ENCODE measurements at places on chromosomes 12 and 14.

- DNase-seq = no peak
These were observed 208.5 kb downstream of the SLC41A2 start for GRCh38 chr12:104749545-104749944.

- no peak for DNase-seq
These were observed 474.1 kb upstream of the PRICKLE1 start for GRCh38 chr12:43063650-43064049.

- DNase-seq = no peak
These were observed 289.9 kb downstream of the BCAT1 start for GRCh38 chr12:24659016-24659415.

DNA sequence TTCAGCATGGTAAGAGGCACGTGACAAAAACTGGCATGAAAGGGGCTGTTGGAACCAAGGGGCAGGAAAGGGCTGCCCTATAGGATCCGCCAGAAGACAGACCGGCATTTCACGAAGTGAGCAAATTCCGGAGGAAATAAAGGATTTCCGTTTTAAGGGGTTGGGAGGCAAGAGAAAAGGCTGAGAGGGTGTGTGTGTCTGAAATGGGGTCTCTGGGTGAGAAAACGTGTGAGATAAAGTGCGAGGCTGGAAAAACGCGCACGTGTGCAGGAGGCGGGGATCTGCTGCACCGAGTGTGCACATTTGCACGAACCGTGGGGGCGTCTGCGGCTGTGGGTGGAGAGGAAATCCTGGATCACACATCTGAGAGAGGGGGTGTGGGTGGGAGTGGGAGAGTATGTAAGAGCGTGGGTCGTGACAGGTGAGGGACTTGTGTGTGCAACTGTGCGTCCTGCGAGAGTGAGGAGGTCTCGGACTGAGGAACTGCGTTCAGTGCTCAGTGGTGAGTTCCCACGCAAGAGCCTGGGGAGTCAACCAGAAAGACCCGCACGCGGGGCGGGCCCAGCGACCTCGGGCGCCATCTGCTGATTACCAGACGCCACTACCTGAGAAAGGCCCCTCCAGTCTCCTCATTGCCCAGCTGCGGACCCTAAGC, 37.0 kb upstream of the P2RX7 start:
- no peak for DNase-seq

DNA sequence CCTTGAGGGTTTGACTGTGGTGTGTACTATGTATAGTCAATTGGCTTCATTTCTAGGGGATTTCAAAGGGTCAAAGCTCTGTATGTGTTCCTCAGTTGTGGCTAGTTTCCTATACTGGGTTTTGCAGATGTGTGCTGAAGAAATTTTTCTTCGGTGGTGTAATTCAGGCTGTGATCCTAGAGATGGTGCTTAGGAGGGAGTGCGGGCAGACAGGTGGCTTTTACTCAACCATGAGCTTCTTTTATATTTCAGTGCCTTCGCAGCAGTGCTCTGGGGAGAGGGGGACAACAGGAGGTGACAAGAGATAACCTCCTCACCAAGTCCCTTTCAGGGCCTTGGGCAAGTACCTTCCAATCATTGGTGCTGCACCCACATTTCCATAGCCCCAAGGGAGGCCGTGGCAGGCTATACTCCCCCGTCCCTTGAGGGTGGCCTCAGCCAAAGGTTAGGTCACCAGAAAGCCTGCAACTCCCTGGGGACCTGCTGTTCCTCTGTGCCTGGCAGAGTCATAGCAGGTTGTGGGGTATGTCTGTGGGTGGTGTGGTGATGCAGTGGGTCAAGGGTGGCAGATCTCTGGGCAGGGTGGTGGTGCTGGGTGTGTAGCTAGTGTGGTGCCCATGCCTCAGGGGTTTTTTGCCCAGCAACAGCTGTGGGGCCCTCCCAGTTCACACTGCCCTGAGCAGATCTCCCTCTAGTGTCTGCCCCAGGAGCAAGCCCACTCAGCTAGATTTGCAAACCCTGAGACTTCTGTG, 37.0 kb upstream of the TMX1 start:
- no peak for DNase-seq

DNA sequence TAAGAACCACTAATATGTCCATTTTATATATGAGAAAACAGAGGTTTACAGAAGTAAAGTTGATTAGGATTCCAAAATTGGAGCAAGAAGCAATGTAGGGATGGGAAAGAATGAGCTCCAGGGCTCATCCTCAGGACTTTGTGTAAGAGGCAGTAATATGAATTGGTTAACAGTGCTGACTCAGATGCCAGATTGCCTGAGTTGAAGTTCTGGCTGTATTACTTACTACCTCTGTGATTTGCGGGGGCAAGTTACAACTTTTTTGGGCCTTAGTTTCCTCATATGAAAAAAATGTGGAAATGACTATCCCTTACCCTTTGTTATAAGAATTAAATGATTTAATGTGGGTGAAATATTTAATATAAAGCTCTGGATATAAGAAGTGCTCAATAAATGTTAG, 35.1 kb upstream of the PPP2R5E start:
- no peak for DNase-seq

GRCh38 chr12:55626154-55626553, 10.5 kb upstream of the OR10P1 start:
- DNase-seq = no peak

DNA sequence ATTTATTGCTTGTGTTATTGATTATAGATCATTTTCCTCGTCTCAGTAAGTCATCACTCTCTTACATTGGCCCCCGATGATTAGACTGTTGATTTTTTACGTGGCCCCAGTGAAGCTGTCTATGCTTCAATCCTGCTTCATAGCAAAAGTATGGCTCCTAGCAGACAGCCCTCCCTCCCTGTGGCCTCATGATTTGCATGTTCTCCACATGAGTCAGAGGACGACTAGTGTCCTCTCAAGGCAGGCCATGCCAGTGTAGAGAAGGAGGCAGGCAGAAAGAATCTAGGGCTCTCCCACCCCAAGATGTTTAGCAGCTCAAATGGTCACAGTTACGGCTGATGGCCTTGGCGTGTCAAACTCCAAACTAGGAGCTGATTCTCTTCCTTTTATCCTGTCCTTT, 59.6 kb downstream of the FIGNL2 start:
- DNase-seq = no peak

- DNase-seq = no peak
These were observed 58.4 kb upstream of the DDX11 start for GRCh38 chr12:31015215-31015614.

DNA sequence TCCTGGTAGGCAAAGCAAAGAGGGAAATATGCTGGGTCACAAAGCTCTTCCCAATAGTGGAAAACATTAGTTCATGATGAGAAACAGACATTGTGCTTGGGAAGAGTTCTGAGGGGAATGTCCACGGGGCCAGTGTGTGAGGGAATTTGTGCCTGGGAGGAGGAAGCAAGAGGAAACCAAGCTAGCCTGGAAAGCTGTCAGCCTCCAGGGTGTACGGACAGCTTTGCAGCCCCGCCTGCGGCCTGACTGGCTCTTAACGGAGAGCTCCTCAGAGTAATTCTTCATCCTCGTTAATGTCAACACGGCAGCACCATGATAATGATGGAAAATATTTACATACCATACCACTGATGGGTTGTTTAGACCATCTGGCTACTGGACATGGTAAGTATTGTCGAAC, 32.4 kb downstream of the PITPNM2 start:
- no peak for DNase-seq

DNA sequence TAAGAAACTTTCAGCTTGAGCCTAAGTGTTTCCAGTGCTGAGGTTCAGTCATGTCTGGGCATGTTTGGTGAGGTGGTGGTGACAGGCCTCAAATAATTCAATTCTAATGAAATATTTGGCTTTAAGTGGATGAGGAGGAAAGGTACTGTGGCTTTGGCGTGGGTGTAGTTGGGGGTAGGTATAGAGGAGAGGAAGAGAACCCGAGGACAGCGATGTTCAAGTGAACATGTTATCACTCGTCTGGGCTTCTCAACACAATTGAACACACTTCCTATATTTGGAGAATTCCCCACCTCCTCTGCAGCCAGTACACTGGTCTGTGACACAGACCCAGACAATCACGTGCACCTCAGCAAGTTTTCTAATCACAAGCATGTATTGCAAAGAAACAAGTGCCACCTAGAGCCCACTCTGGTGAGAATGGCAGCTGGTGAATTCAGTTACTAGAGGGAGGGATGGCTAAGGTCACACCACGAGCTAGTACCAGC, 53.0 kb downstream of the IFNG-AS1 start:
- DNase-seq = peak; percentile 47

DNA sequence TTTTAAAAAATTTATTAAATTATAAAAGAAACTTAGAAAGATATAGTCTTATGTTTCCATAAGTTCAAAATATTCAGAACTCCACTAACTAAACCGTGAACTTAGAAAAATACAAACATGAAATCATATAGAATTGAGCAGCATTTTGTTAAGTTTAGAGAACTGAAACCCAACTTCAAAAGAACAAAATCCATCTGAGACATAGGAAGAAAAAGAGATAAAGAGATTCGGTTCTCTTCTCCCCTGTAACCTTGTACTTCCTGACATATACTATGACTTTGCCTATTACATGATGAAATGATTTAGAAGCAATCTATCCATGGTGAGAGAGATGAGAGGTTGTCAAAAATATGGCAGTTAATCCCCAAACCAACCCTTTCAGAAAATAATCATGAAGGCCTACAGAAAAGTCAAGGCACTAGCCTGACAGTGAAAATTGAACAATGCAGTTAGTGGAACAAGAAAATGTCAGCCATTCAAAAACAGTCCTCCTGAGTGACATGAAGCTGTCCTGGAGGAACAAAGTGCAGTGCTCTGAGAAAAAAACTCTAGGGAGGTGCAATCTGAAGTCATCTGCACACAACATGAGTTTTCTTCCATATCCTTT, 44.0 kb downstream of the C12orf50 start:
- DNase-seq = no peak

DNA sequence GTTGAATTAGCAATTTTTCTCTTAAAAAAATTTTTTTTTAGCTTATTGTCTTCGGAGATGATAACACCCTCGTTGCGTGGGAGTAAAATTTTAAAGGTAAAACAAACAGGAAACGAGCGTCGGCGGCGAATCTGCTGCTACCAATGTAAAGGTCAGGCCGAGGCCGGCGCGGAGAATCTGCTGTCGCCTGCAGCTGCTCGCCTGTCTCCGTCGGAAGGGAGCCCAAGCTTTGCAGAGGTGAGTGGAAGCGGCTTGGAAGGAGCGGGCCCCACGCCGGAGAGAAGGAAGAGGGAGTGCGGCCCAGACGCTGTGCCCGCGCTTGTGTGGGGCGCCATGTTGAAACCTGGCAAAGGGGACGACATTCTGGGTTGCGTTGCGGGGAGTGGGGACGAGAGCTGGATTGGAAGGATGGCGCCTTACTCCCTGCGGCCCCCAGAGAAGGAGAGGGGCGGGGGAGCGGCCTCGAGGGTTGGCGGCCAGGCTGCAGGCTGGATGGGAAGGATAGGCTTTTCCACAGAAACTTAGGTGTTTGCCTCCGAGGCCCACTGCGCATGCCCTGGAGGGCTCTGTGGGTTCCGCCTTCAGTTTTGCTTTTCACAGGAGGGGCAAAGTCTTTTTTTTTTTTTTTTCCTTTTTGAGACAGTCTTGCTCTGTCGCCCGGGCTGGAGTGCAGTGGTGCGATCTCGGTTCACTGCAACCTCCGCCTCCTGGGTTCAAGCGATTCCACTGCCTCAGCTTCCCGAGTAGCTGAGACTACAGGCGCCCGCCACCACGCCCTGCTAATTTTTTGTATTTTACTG, at the start of gene SNRNP35:
TSS of gene SNRNP35 (plus strand) at position 160 of the 800 bp plus-strand sequence. CDS start 7,402 bp downstream, outside the sequence.
- peak; percentile 52 for DNase-seq

DNA sequence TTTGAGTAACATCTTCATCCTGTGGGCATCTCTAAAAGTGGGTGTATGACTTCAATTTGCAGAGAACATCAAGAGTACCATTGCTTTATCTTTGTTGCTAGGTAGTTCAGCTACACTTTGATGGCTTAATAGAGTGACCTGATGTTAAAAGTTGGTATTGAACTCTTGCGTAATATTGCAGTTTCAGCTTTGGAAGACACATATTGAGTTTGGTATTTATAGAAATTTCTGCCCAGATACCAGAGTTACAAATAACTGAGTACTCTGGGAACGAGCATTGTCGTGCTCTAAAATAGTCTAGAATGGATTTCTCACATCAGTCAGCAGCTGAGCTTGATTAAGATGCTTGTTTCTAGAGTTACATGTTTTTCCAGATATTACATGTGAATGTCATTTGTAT, 24.8 kb upstream of the AKAP5 start:
- DNase-seq = no peak

DNA sequence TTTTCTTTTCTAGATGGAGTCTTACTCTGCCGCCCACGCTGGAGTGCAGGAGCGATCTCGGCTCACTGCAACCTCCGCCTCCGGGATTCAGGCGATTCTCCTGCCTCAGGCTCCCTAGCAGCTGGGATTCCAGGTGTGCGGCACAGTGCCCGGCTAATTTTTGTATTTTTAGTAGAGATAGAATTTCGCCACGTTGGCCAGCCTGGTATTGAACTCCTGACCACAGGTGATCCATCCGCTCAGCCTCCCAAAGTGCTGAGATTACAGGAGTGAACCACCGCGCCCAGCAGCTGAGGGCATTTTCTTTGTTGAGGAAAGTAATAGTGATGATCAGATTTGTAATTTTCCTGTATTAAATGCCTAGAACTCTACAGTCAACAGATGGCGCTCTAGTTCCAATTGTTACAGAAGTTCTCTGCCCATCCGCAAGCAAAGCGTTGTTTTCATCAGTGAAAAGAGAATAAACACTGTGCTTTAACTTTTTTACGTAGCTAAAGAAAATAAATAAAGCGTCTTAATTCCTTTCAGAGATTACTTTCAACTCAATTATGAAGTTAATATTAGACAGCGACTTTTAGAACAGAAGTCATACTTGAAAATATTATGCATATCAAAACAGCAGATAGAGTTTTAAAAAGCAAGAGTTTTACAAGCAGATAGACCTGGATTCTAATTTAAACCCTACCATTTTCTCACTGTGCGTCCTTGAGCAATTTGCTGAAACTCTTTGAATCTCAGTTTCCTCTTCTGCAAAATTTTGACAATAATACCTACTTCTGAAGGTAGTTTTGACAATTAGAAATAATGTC, 335.1 kb downstream of the DUSP6 start:
- DNase-seq = peak; percentile 69

DNA sequence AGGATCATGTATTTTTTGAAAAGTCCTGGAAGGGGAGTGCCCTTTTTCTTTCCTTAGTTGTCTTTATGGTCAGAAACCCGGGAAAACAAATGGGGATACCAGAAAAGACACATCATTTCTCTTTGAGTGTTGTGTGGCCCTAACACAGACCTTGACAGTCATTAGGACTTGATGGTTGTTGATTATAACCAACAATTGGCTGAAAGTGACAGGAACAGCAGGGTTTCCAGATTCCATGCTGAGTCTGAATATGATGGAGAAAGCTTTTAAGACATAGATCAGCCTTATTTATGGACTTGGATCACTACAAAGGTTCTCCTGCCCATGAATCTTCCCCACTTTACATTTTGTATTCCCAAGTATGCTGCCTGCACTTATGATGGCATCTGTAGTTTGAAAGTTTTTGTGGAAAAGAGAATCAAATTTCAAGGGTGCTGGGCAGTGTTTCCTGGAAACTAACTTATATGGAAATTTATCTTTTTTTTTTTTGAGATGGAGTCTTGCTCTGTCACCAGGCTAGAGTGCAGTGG, 30.4 kb downstream of the POLR3B start:
- DNase-seq = no peak

DNA sequence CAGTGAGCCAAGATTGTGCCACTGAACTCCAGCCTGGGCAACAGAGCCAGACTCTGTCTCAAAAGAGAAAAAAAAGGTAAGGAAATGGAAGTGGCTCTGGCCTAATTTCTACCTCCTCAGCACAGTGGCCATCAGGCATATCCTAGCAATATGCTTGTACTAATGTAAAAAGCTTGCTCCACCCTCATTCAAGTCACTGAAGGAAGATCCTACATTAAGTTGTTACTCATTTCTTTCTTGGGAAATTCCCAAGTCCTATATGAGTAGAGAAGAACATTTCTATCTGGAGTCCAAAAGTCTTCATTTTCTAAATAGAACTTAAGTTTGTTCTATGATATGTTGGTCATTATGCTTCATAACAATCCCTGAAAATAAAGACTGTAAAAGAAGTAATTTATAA, 67.3 kb upstream of the HOXC13 start:
- no peak for DNase-seq

All from NCI-H187 treated with DMSO at 0.1 percent for 48 hours (cell line).